Stimulated activated CD8-positive, alpha-beta memory T cell treated with anti-CD3 and anti-CD28 coated beads, Interleukin-7, amount 100 ng/mL, for 1 hour (primary cell): ENCODE measurements at places on chromosomes 4 and X.

DNA sequence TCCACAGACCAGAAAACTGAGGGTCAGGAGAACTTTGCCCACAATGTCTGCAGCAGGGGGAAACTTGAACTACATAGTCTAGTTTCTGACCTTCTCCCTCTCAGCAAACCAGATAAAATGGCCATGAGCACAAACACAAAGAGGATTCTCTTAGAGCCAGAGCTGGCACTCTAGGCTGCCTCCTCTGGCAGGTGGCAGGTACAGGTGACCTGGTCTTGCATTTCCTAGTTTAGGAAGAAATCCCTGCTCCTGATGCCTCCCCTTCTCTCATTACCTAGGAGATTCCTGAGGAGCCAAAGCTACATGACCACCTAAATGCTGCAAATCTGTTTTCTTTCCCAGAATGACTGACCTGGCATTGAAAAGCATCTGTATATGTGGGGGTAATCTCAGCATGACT lies 45.1 kb downstream of the ARHGEF9 start:
- no peak for DNase-seq

- no peak for DNase-seq
Observed at GRCh38 chr4:145735347-145735675, 55.4 kb downstream of the C4orf51 start.

DNA sequence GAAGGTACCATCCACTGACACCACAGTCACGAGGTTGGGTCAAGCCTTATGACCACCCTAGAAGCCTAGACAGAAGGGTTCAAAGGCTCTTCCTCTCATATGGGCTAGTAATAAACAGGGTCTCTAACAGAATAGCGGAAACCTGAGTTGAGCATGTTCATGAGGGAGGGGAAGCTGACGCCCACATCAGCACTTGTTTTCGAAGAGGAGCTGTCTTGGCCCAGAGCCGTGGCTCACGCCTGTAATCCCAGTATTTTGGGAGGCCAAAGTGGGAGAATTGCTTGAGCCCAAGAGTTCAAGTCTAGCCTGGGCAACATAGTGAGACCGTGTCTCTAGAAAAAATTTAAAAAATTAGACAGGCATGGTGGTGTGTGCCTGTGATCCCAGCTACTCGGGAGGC lies 21.5 kb upstream of the TMSB4X start:
- DNase-seq = no peak

DNA sequence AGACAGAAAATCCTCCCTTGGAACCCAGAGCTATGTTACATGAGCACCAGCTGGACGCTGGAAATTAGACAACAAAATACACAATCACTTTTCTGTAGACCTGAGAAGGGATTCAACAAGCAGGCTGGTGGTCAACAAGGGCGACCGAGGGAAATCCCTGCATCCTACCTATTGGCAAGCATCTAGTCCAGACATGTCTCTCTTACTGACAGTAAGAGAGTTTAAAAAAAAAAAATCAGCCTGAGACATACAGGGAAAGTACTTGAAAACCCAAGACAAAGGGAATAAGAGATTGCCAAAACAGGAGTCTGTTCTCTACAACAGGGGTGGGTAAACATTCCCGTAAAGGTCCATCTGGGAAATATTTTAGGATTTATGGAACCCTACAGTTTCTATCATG lies 108.0 kb downstream of the KDR start:
- DNase-seq = no peak

- DNase-seq = no peak
Observed at GRCh38 chr4:143581331-143581946, 67.9 kb downstream of the SMARCA5 start.

- DNase-seq = no peak
Observed at GRCh38 chr4:173682609-173683008, 152.6 kb upstream of the HAND2 start.

DNA sequence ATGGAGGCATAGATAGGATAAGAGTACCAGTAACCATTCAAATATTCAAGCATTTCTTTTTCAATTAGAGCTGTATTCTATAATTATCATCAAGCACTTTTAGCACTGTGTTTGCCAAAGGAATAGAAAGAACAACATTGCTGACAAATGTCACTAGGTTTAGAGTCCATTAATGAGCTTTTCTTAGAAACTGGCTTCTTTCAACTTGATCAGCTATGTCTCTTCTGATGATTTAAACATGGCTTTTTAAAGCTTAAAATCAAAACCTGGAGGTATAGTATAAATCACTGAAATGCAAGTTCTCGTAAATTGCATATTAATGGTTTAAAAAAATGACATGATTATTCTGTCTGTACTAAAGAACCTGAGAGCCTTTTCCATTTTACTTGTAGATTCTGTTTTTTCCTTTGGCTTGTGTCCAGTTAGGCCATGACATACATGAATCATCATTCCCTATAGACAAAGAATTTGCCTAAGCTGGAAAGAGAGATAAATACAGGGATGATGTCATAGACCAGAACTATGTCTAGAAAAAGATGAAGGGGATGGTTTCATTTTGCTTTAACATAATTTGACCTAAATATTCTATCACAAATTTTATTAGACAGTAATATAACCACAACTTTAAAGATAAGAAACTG lies 340.1 kb upstream of the CTSO start:
- no peak for DNase-seq

DNA sequence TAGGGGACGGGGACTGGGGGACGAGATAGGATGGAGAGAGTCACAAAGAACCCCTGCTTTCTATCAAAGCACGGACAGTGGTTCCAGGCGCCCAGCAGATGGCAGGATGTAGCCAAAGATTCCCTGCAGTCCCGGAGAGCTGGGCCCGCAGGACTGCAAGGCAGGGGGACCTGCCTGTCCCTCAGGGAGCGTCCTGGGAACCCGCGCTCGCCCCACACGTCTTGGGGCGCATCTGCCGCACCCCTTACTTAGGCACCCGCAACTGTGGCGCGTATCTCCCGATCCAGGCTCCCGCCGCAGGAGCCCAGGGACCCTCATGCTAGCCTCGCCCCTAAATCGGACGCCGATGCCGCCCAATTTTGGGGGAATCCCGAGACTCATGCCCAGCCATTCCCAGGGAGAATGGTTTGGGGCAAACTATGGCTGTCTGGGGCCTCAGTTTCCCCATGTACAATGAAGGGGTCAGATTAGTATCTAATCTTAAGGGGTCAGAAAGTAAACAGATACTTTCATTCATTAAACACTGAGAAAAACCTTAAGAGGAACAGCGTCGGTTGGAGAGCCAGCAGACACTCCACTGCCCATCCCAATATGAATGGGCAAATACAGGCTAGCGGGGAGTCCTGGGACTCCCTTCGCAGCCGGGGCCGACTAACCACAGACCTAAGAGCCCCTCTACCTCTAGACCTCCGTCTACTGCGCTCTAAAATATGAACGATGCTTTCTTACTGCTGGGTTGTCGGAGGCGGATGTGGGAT lies 581 bp upstream of the STK32B start:
- DNase-seq = no peak

DNA sequence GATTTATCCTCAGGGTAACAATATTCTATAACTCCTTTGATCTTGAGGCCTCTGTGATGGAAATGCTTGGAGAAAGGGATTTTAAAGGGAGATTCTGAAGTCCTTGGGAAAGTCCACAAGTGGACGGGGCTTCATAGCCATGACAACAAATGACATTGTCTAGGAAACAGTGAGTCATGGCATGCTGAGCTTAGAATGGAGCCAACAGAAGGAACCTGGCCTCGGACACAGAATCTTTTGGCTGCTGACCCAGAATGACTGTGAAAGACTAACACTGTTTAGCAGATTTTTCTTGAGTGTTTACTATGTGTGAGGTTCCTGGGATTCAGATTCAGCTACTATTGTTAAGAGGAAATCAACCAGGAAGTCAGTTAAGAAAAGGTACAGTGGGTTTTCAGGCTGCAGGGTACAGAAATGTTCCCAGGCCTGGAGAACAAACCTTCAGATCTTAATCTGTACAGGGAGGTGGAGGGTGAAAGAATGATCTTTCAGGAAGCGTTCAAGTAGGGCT lies 18.1 kb upstream of the CXCL2 start:
- DNase-seq = no peak

DNA sequence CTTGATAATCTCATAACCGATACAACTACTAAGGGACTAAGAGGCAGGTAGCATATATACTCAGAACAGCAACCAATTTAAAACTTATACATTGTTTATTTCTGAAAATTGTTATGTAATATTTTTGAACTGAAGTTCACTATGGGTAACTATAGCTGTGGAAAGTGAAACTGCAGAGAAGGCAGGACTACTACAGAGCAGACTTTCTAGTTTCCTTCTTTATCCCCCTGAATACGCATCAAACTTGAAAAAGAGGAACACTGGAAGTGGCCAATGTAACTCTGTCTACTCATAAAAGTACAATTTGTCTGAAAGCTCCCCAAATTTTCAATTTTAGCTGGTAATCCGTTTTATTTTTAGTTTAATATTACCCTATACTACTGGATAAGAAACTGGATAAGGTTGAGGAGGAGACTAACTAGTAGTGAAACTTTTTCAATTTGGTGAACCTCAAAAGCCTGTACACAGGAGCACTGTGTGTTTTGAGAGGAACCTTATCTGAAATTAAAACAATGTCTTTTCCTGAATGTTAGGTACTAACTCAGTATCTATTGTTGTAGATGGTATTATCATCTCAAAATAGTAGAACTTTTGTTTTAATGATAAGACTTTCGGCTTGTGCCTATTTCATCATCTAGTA lies 225.8 kb downstream of the GABRG1 start:
- DNase-seq = no peak

DNA sequence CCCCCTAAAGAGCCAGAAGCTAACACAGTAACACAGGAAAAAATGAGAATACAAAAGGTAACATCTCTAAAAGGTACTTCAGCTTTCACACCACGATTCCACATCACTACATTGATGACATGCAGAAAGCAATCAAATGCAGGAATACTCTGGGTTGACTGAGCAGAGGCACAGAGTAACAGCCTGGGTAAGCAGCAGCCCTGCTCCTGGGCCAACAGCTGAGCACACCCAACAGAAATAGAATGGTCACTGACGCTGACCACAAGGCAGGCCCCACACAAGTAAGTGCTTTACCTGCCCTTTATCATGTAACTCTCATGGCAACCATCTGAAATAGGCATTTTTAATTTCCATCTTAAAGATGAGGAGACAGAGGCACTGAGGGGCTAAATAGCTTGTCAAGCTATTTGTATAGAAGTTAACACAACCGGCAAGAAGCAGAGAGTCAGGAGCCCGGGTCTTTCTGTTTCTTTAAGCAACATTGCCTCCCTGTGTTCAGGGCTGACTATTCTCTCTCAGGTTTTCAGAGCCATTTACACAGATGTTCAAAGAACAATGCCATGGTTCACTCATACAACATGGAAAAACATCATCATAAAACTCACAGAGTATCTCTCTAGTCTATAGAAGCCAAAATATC lies 168.9 kb downstream of the ZNF674 start:
- no peak for DNase-seq

DNA sequence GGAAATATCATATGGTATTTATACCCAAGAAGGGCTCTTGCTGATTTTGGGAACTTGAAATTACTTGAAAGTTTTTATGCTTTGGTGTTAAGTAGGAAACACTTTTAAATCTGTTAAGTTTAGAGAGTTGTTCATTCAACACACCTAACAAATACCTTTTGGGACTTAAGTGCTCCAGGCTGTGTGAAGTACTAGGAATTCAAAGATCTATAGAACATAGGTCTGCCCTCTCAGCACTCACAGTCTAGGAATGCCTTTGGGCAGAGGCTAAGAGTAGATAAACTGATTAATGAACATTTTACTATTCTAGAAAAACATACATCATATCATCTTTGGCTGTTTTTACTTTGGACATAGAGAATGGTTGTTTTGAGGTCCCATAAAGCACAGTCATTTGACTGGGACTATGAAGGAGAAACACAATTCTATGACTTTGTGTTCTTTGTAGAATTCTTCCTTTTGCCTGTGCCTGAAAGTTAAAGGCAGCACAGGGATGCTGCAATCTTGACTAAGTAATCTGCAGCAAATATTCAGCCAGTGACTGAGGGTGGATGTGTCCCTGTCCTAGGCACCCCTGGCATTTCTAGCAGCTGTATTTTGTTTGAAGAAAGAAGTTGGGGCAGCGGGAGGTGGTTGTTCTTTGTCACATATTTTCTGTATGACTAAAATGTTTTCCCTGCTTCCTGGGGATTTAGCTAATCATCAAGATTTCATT lies 8.3 kb downstream of the BMP3 start:
- DNase-seq = no peak

- no peak for DNase-seq
Observed at GRCh38 chrX:1401611-1402430, 9.9 kb upstream of the SLC25A6 start.

DNA sequence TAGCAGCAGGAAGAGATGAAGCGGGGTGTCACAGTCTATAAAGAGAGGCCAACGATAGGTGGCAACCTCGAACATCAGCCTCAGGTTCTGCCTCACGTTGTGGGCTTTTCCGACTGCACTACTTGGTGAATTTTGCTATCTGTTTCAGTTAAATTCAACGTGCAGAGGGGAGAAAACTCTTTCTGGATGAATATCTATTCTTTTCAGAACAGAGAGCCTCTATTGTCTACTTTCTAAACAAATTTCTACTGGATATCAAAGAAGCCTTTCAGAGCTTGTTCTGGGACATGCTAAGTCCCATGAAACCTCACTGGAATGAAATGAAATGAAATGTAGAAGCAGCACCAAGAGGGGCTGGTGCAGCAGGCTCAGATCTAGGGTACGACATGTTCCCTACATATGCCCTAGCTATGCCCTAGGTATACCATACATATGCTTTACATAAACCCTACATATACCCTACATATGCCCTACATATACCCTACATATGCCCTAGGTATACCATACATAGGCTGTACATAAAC lies 116.5 kb upstream of the TRIM2 start:
- no peak for DNase-seq

DNA sequence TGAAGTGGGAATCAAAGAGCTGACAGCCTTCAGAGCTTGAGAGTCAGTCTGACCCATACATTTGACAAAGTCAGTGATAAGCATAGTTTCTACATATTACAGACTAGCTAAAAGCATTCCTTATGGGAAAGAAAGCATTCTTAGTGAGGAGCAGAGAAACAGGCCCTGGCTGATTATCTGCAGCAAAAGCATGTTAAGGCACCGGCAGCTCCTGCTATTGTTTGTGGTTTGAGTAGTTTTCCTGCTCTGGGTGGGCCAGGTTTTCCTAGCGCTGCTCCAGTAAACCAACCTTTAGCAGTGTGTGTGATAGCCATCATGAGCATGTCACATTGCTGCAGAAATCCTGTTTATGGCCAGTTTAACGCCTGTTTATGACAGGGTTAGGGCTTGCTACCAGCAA lies 51.6 kb upstream of the WDR1 start:
- no peak for DNase-seq

DNA sequence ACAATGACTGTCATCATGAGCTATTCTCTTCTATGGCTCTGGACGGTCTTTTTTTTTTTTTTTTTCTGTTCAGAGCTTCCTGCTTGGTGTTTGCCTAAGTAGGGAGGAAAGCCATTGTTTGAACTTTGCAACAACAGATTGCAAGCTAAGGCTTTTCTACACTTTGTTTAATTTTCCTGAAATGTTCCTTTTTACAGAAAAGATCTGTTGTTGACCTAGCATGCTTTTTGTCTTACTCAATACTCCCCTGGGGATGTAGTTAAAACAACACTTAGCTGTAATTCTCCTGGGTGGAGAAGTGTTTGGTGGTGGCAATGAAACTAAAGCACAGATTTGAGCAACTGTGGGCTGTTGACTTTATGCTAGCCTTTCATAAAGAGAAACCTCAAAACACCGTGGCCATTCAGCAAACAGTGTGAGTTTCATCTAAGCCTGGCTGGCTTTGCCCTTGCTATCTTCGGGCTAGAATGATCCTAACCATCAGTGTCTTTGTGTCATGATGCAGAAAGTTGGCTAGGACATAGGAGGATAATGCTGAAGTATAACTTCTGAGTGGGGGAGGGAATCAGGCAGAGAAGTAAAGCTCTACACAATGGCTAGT lies 110.5 kb downstream of the ANXA3 start:
- DNase-seq = no peak

GRCh38 chrX:42119076-42119475 lies 195.7 kb upstream of the CASK start:
- no peak for DNase-seq
